Fibroblast of mammary gland (primary cell): ENCODE measurements at places on chromosomes 1 and 21.

GRCh38 chr1:115545096-115545720 is 96.6 kb upstream of the VANGL1 start:
- DNase-seq = no peak

DNA sequence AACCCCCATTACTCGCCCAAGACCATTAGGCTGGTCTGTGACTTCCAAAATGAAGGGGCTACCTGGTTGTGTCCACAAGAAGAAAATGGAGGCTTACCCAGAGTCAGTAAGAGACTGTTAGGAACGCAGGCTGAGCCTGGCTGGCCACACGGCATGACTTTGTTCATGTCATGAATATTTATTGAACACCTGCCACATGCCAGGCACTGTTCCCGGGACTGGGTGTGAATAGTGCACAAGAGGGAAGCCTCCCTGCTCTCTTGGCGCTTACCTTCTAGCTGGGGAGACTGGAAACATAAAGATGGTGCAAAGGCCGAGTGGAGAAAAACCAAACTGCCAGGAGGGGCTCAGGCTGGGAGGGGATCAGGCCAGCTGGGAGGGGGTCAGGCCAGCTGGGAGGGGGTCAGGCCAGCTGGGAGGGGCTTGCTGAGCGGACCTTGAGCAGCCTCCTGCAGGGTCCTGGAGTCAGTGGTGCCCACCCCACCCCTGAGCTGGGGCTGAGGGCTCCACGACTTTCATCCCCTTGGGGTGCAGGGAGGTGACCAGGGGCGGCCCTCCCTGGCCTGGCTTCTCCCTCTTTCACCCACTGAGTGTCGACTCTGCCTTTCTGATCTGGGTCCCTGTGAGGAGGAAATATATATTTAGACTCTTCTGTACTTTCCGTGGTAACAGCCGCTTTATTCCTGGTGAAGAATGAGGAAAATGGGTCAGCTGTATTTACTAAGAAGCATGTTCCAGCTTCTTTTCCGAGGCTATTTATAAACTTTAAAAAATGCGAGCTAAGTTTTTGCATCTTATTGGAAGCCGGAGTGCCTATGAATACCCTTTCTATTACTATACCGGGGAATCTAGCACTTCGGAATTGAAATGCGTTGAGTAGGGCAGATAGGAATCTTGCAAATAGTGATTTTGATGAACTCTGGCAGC is 139.0 kb downstream of the CAMTA1 start:
- DNase-seq = no peak

- no peak for DNase-seq
Observed at GRCh38 chr1:101216623-101217022, 20.2 kb upstream of the S1PR1 start.

- DNase-seq = no peak
Observed at GRCh38 chr1:82099170-82099569, 298.4 kb downstream of the ADGRL2 start.

- peak; percentile 68 for DNase-seq
Observed at GRCh38 chr1:235857756-235858155, 8.9 kb downstream of the LYST start.

DNA sequence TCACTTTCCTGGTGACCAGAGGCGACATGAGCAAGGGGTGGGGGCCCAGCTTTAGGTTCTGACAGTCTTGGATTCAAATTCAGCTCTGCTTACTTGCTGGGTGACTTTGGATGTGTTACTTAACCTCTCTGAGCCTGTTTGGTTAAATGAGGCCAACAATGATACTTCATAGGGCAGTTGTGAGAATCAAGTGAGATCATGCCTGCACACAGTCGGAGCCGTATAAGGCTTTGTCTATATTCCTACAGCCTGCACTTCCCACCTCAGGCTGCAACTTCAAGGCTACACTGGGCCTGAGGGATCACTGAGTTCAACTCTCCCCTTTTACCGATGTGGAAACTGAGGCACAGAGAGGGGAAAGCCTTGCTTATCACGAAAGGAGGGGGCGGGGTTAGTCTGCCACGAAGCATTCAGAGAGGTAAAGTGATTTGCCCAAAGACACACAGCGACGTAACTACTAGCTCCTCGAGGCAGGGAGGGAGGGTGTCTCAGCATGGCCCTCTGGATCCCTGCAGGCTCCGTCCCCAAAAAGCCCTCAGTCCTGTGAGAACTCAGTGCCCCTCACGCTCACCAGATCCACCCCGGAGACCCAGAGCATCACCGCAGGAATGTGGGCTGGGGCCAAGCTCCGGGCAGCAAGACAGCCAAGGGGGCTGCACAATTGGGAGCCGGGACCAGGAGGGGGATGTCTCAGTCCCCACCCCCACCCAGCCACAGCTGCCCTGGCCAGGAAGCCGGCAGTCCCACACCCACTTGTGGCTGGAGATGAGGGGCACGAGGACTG is 25.0 kb downstream of the SDC3 start:
- DNase-seq = no peak

DNA sequence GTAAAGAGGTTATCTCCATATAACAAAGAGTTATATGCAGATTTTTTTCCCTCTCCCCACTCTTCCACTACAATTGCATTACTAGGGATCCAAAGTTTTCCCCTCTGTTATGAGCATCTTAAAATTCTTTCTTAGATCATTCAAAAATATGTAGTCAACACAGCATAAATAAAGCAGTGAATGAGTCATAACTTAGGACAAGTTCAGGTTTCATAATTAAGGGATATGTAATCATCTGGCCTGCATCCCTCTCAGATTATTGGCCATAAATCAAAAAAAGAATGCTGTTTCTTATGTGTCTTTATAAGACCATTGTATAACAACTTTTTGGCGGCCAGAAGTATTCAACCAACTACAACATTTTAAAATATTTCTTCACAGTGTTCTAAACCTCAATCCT is 1526.1 kb downstream of the KCNT2 start:
- no peak for DNase-seq

DNA sequence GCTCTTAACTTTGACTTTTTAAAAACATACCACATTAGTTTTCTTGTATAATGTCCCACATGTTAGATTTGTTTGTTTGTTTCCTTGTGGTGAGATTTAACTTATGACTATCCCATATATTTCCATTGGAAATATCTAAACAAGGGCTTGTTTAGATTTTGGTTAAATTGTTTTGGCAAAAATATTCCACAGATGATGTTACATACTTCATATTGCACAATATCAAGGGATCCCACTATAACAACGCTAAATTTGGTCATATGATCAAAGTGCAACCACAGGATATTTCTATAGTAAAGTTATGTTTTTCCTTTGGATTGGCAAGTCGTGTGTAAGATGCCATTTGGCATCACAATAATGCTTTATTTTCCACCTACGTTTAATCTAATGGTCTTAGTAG is 396.7 kb downstream of the TGFB2 start:
- DNase-seq = peak; percentile 11

DNA sequence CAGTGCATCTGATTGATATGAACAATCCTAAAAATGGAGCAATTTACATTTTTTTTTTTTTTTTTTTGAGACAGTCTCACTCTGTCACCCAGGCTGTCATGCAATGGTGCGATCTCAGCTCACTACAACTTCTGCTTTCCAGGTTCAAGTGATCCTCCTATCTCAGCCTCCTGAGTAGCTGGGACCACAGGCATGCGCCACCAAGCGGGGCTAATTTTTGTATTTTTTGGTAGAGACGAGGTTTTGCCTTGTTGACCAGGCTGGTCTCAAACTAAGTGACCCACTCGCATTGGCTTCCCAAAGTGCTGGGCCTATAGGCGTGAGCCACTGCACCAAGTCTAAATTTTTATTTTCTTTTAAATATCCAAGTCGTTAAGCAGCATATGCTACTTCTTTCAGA is 109.0 kb downstream of the FAF1 start:
- no peak for DNase-seq

DNA sequence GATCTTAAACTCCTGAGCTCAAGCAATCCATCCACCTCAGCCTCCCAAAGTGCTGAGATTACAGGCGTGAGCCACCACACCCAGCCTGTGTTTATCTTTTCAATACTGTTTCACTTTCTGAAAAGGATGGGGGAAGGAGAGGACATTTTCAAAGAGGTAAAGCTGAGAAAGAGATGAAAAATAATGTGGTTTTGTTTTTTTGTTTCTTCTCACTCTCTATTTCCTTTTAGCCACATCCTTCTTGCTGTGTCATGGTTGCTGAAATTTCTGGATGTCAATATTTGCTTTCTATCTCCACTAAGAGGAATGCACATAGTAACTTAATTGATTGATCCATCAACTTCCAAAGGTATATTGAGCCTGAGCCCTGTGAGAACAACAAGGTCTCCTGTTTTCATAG is 6.4 kb upstream of the C1orf21 start:
- no peak for DNase-seq

GRCh38 chr1:7420098-7420445 is 351.0 kb upstream of the VAMP3 start:
- no peak for DNase-seq

- DNase-seq = no peak
Observed at GRCh38 chr1:69861641-69862040, 293.9 kb downstream of the LRRC7 start.

GRCh38 chr21:19458295-19458694 is 1054.7 kb upstream of the TMPRSS15 start:
- no peak for DNase-seq

DNA sequence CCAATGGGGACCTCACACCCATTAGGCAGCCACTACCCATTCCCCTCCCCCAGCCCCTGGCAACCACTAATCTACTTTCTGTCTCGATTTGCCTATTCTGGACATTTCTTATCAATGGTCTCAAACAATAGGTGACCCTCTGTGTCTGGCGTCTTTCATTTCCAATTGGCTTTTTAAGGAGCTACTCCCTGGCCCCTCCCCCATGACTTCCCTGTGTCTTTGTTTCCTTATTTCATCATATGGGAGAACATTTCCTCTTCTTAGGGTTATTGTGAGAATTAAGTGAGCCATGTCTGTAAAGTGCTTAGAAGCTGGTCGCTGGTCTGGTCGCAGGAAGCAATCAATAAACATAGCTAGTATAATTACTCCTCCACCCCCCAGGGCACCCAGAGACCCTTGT is 80.9 kb downstream of the SPSB1 start:
- no peak for DNase-seq

DNA sequence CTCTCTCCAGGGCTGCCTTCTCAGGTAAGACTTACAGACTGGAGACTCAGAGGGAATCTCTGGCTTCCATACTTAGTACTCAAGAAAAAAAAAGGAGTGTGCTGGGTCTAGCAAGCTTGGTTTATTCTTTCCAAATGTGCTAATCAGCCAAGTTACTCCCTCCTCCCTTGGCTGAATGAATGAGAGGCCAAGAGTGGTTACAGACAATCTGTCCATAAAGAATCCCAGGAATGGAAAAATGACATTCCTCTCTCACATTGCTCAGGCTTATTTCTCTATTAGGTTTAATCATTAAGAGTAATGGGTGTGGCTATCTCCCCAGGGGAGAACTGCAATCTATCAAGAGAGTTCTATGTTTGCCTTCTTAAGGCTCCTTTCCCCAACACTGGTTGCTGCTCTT is 547.3 kb upstream of the PLXNA2 start:
- no peak for DNase-seq

DNA sequence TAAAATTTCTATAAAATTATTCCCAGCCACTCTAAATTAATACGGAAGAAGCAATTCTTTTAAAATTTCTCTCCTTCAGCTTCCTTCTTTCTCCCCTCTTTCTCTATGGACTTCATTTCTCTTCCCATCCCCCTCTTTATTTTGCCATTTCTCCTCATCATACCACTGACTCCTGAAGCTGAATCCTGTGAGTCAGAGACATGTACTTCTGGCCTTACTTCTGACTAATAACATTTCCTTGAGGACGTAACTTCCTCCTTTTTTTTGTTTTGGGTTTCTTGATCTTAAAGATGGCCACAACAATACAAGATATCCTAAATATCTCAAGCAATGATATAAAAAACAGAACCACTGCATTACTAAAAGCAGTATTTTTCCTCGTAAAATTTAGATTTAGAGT is 63.6 kb upstream of the DENND1B start:
- peak; percentile 90 for DNase-seq

DNA sequence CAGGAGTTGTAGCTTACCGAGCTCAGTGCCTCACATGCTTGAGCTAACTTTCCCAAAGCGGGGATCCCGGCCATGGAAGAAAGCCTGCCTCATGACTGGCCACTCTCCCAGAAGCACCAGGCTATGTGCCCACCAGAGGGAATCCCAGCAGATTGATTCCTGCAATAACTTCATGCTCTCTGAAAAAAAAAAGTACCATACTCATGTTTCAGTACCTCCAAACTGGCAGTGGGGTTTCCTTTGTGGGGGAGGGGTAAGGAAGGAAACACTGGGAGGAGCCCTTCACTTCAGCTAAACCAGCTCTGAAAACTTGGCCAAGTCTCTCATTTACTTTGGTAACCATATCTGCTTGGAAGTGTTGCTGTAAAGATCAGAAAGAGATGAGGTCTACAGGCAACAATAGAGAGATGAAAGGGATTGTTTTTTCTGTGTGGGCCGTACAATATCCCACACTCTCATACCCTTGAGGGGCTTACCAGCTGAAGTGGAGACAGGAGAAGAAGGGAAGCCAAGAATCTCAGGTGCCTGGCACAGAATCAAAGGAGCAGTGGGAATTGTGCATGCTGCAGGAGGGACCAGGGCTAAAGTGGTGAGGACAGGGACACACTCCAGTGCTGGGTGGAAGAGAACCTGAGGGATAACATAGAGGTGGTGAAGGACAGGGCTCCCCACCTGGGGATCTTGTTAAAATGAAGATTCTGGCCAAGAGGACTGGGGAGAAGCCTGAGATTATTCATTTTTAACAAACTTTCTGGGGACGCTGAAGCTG is 42.4 kb upstream of the TACSTD2 start:
- no peak for DNase-seq

- DNase-seq = no peak
Observed at GRCh38 chr1:229283183-229283611, 12.3 kb downstream of the RAB4A start.

- DNase-seq = no peak
Observed at GRCh38 chr1:36517011-36517771, 34.5 kb upstream of the CSF3R start.

DNA sequence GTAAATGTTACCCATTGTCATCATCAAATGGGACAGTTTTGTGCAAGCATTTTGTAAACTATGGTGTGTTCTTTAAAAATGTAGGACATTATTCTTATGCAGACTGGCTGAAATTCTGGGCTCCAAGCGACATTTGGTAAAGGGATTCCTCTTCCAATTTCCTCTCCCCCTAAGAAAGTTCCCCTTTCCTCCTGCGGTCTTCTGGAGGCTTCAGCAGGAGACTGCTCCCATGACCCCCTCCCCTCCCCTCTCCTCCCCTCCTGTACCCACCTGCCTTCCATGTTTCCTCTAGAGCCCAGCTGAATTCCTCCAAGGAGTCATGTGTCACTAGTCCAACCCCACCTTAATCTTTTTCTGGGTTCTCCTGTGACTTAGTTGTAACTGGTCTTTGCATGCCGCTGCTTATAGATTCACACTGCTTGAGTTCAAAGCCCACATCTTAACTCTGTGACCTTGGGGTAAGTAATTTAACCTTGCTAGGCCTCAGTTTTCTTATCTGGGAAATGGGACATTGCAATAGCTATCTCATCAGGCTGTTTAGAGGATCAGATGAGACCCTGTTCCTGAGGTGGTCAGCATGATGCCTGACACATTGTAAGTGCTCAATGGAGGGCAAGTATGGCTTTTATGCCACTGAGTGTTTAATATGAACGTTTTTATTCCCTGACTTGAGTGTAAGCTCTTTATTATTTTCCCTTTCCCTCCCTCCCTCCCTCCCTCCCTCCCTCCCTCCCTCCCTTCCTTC is 69.9 kb upstream of the WDR26 start:
- DNase-seq = no peak

- no peak for DNase-seq
Observed at GRCh38 chr1:184858288-184858687, 103.6 kb upstream of the EDEM3 start.

- DNase-seq = no peak
Observed at GRCh38 chr1:213357403-213357802, 306.4 kb downstream of the RPS6KC1 start.
